HT-29 (cell line): ENCODE measurements at places on chromosomes 4 and X. TPM values are rescaled to one million over a fixed set of nuclear protein-coding genes. Genes with fewer than 3 reads are reported as not detected.

DNA sequence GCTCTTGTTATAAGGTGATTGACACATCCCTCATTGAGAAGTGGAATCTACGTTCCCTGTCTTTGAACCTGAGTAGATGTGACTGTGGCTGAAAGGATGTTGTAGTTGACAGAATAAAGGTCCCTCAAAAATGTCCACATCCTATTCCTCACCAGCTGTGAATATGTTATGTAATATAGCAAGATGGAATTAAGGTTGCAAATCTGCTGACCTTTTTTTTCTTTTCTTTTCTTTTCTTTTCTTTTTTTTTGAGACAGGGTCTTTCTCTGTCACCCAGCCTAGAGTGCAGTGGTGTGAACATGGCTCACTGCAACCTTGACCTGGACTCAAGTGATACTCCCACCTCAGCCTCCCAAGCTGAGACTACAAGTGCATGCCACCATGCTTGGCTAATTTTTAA is 7.2 kb upstream of the CCNG2 start:
- DNase-seq, result no peak

- no peak for DNase-seq
These were observed 500.1 kb downstream of the PCDH18 start for GRCh38 chr4:137032222-137032621.

Gene TMEM255A
- not detected in 2 replicates for total RNA-seq

Gene FNIP2
- total RNA-seq, result 13.4 and 15.1 TPM in 2 replicates

GRCh38 chr4:68349279-68349648 is 626 bp downstream of the YTHDC1 start:
- DNase-seq, result peak; percentile 52

DNA sequence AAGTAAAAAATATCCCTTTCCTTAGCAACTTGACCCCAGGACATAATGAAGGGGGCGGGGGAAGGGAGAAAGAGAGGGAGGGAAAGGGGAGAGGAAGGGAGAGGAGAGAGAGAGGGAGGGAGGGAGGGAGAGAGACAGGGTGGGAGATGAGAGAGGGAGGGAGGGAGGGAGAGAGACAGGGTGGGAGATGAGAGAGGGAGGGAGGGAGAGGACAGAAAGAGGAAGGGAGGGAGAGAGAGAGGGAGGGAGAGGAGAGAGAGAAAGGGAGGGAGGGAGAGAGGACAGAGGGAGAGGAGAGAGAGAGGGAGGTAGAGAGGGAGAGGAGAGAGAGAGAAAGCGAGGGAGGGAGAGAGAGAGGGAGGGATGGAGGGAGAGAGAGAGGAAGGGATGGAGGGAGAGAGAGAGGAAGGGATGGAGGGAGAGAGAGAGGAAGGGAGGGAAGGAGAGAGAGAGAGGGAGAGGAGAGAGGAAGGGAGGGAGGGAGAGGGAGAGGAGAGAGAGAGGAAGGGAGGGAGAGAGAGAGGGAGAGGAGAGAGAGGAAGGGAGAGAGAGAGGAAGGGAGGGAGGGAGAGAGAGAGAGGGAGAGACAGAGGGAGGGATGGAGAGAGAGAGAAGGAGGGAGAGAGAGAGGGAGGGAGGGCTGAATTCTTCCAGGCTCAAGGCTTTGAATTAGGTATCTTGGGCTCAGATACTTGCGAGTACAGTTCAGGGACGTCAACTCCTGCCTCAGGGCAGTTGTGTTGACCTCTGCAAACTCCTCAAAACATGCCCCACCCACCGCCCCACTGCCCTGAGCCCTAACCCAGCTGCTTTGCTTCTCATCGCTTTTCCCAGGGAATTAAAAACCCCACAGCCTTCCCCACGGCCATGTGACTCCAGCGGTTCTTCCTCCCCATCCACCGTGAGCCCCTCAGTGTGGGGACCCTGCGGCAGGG is 40.0 kb upstream of the ADRA2C start:
- DNase-seq, result no peak

- no peak for DNase-seq
These were observed 26.4 kb upstream of the AKAP17A start for GRCh38 chrX:1564750-1565683.

DNA sequence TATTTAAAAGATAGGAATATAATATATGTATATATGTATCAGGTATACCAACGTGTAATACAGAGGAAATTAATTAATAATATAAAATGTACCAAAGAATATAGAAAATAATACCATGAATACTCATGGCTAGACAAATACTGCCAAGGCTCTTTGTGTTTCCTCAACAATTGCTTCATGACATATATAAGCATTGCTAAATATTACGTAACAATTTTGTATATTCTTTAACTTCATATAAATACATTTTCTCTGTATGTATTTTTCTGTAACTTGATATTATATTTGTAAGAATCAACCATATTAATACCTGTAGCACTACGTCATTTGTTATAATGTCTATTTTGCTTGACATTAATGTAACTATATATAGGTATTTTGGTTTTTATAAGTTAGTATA is 104.0 kb downstream of the CEP44 start:
- no peak for DNase-seq

- DNase-seq, result no peak
These were observed 61.5 kb downstream of the GALNT7 start for GRCh38 chr4:173230062-173230461.

DNA sequence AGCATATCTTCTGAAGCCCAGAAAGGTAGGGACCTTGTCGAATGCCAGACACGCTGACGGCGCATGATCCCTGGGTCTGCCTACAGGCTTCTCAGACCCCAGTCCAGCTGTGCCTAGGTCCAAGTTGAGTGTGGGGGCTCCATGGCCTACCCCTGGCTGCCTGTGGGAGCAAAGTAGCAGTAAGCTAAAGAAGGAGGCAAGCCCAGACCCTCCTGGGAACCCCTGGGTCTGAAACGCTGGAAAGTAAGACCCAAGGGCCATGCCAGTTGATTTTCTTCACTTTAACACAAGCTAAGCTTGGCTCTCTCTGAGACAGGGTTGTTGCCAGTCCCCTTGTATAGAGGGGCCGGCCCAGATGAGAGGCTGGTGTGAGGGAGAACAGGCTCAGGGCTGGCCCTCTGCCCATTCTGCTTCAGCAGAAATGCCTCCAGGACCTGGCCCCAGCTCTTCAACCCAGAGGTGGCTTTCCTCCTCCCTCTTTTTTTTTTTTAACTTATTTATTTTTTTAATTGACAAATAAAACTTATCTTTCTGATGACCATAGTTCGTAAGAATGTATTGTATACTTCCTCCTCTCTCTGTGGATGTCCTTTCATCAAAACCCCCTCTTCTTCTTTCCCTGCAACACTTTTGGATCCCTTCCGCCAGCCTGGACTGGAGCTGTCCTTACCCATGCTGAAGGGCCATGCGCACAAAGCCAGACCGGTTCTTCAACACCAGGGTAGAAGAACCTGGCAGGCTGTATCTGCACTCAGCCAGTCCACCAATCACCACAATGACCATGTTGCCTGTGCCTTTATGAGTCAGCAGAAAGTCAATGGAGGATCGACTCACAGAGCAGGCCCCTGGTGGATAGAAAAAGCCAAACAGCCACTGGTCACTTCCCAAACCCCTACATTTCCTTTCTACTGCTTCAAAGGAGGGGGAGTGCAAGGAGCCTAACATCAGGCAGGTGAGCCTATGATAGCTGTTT is 7.1 kb downstream of the AWAT2 start:
- peak; percentile 21 for DNase-seq

Gene GRIA3
- not detected in 2 replicates for total RNA-seq

GRCh38 chr4:104751468-104751867 is 256.8 kb upstream of the CXXC4 start:
- DNase-seq, result no peak

GRCh38 chrX:17488036-17488435 is 113.0 kb downstream of the NHS start:
- DNase-seq, result no peak

GRCh38 chrX:136816975-136817374 is 36.2 kb upstream of the ARHGEF6 start:
- no peak for DNase-seq

GRCh38 chr4:121788896-121789295 is 12.2 kb upstream of the EXOSC9 start:
- no peak for DNase-seq

DNA sequence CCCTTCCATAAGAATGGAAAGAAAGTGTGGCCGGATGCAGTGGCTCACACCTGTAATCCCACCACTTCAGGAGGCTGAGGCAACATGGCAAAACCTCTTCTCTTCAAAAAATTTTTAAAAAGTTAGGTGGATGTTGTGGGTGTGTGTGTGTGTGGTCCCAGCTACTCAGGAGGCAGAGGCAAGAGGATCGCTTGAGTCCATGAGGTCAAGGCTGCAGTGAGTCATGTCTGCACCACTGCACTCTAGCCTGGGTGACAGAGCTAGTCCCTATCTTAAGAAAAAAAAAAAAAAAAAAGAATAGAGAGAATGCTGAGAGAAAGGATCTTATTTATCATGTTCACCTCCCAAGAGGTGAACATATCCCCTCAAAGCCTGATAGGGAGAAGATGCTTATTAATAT is 492.1 kb upstream of the SMIM31 start:
- DNase-seq, result no peak
